Tibial nerve (tissue), 4 donors: ENCODE measurements at places on chromosomes 3 and 15. TPM values are rescaled to one million over a fixed set of nuclear protein-coding genes. Genes with fewer than 3 reads are reported as not detected.

- no peak overlapping the region for H3K4me3 ChIP-seq
- no peak for DNase-seq
- H3K27ac ChIP-seq, result no peak overlapping the region
- no peaks in the 10 kb centered on the region for H3K27me3 ChIP-seq
- no peaks in the 10 kb centered on the region for H3K4me1 ChIP-seq
- H3K36me3 ChIP-seq, result no peaks in the 10 kb centered on the region
Observed at GRCh38 chr15:27705056-27705455, 394.1 kb downstream of the OCA2 start.

CNTN6 gene
- not detected for total RNA-seq

GRCh38 chr3:62132027-62132602 lies 241.2 kb downstream of the FEZF2 start:
- peaks cover 4% of the 10 kb centered on the region for H3K4me1 ChIP-seq
- no peak overlapping the region for H3K4me3 ChIP-seq
- H3K36me3 ChIP-seq, result no peaks in the 10 kb centered on the region
- H3K27ac ChIP-seq, result no peak overlapping the region
- DNase-seq, result no peak

SI gene
- total RNA-seq, result not detected

DNA sequence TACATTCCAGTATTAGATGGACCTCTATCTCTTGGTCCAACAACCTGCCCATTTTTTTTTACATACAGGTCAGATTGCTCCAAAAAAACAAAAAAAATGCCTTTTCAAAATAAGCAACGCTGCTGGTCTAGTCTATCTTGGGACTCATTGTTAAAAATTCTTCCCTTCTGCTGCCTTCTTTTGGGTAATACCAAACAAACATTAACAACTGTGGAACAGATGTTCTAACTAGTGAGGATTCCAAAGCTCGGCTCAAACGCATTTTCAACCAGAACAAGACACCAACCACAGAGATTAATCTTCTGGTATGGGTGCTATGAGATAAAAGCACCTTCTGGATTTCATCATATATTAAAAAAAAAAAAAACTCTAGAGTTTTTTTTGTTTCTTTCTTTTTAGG lies 24.7 kb downstream of the ARHGAP31 start:
- H3K27ac ChIP-seq, result no peak overlapping the region
- H3K4me3 ChIP-seq, result no peak overlapping the region
- H3K36me3 ChIP-seq, result no peaks in the 10 kb centered on the region
- no peaks in the 10 kb centered on the region for H3K27me3 ChIP-seq
- no peak for DNase-seq

DNA sequence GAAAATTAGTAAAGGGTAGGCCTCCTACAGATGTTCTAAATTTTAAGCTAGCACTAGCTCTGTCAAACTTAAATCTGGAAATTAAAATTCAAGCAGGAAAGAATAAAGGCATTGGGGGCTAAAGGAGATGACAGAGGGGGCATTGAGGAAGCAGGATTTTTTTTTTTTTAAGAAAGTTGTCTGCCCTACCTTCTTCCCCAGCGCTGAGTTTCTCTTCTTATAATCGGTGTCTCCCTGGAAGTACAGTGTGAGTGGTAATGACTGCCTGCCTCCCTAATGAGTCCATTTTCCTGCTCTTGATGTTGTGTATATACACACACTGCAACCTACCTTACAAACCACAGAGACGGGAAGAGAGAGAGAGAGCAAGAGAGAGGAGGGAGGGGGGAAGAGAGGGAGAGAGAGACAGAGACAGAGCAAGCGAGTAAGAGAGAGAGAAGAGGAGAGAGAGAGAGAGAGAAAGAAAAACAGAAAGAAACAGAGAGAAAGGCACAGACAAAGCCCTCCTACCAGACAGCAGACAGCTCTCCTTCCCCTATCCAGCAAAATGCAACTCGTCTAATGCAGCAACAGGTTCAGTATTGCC lies 47.0 kb downstream of the ZBTB20 start:
- H3K27me3 ChIP-seq, result no peaks in the 10 kb centered on the region
- H3K4me1 ChIP-seq, result peaks cover 62% of the 10 kb centered on the region
- H3K27ac ChIP-seq, result peak overlapping the region; percentile 28
- H3K36me3 ChIP-seq, result no peaks in the 10 kb centered on the region
- DNase-seq, result no peak
- peak overlapping the region; percentile 41 for H3K4me3 ChIP-seq
